ENCODE measurements at places on chromosomes 4 and X.

DNA sequence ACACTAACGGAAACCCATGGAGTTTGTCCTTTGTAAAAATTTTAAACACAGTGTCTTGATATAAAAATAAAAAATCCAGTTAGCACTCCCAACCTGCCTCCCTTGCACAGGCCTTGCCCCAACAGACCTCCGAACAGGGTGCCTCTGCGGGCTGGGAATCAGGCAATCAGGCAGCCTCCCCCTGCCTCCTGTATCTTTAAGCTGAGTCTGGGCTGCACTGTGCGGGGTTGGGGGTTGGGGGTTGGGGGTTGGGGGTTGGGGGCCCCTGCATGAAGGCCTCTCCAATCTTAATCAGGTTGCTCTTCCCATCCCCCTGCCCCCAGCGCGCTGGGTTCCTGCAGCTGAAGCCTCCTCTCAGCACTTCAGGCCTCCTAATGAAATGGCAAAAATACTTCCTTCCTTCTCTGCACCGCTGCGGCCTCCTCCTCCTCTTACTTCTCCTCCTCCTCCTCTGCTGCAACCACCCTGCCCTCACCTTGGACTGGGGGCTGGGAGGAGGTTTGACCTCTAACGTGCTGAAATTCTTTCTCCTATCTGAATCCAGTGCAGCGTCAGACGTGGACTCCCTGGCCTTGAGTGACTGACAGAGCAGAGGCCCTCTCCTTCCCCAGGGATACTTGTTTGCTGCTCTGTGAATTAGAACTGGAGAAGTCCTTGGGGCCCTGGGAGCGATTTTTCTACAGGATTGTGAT is 26.6 kb downstream of the NLGN3 start:
- DNase-seq = no peak

GRCh38 chr4:142435599-142436235 is 410.4 kb downstream of the INPP4B start:
- no peak for DNase-seq

DNA sequence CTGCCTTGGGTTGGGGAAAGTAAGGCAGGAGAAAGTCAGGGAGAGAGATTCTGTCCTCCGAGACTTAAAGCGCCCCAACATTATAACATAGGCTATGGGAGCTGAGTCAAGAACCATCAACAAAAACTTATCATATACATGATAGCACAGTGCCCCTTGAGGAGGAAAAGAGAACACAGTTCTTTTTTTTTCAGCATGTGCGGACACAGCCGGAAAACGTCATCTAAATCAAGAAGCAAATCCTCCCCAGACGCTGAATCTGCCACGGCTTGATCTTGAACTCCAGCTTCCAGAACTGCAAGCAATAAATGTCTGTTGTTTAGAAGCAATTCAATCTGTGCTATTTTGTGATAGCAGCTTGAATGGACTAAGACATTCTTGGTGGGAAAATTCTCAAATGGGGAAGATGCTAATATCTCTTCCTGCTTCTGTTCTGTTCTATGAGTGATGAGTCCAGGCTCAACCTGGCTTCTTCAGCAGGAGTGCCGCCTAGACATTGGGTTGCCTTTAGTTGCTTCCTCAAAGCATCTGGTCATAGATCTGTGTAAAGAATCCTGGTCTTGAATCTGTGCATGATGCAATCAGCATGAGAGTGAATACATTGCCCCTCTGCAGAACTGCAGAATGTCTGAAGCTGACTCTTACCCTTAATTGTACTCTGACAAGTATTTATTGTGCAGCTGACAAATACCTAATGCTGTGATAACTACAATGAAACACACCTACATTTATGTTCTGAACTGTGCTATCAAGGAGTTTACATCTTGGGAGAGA is 549.8 kb upstream of the PRKX start:
- no peak for DNase-seq

DNA sequence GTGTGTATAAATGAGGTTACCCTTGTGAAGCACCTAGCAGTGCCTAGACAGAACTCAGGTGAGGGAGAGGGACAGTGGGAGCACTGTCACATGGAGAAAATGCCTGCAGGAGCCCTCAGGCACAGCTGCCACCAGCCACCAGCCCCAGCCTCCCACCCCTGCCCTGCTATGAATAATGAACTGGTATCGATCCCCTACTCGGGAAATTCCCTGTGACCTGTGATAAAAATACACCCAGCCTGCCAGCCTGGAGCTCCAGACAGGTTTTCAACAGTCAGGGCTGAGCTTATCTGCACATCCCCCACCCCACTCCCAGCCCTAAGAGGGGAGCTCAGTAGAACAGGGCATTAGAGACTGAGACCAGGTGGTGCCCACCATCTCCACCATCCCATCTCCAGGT is 159.6 kb upstream of the PJA1 start:
- no peak for DNase-seq

- no peak for DNase-seq
Observed at GRCh38 chr4:101201421-101201820, 145.9 kb downstream of the PPP3CA start.

GRCh38 chrX:48508400-48509244 is at the start of gene PORCN:
PORCN (plus strand) TSS chrX:48508992; CDS start chrX:48509821, 829 bp downstream.
- DNase-seq = no peak

DNA sequence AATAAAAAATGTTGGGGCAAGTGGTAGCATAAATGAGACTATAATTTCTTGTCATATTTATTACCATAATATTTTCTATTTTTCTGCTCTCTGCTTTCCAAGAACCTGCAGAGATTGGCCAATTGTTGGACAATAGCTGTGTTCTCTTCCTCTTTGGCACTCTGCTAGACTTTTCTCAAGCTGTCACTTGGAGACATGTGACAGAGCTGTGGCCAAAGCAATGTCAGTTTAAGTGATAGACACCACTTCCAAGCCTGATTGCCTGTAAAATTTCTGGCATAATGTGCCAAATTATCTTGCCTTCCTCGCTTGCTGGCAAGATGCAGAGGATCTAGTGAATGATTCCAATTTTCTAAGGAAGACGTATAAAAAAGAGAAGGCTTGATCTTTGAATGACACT is 162.2 kb upstream of the NDST4 start:
- no peak for DNase-seq

DNA sequence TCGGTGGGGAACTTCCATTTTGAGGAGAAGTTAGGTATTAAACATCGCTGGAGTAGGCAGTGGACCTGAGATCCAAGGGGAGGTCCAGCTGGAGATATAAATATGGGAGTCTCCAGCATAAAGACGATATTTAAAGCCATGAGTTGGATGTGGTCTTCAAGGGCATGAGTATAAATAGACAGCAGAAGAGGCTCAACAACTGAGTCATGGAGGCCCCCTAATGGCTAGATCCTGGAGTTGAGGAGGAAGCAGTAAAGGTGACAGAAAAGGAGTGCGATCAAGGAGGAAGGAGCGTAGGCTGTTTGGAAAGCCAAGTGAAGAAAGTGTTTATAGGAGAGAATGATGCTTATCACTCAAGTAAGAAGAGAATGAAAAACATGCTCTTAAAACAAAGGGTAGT is 18.1 kb upstream of the APBB2 start:
- no peak for DNase-seq

- no peak for DNase-seq
Observed at GRCh38 chrX:49176421-49177326, 5.0 kb downstream of the PLP2 start.

- DNase-seq = no peak
Observed at GRCh38 chr4:34372815-34373214, 1871.5 kb downstream of the ARAP2 start.

DNA sequence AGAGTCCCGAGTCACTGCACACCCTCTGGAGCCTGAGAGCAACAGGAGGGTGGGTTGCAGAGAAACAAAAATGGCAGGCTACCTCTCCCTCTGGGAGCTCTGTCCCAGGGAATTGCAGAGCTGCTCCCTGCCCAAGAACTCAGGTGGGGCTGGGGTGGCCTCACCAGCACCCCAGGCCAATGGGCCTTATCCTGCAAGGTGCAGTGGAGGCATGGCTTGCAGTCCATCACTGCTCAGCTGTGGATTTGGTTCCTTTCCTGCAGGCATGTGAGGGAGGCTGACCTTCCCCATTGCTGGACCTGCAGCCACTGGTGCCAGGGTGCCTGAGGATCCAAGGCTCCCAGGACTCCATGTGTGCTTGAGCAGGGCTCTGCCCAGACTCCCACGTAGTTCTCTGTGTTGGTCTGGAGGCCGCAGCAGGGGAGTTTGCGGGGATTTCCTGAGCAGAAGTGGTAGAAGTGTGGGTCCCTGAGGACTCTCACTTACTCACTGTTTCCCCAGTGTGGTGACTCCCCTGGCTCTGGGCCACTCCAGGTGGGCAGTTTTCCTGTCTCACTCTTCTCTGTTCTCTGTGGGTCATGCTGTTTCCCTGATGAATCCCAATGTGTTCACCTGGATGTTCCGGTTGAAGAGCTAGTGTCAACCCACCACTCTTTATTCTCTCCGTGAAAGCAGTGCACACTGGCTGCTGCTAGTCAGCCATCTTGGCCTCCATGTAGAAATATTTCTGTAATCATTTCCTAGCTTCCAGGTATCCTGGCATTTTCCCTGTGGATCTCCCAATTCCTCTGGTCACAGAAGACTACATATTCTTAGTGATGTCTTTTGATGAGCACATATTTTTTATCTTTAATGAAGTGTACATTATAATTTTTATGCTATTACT is 82.3 kb downstream of the ARHGAP24 start:
- no peak for DNase-seq

GRCh38 chr4:52376132-52376704 is 282.9 kb downstream of the USP46 start:
- no peak for DNase-seq

DNA sequence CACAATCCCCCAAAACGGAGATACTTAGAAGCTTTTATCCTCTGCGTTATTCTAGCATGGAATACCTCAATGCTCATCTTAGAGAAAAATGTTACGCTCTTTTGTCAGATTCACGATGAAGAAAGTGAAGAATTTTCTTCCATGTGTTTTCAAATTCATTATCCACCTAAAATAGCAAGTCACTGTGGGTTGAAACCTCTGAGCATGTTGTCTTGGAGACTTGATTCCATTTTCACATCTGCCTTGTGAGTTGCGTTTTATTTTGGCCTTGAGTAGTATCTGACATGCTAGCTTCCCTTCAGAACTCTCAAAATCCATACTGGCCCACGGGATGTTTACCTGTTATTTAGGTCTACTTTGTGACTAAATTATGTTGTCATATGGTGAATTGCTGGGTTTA is 66.3 kb downstream of the C4orf46 start:
- DNase-seq = no peak

- no peak for DNase-seq
Observed at GRCh38 chr4:1683736-1684505, at the start of gene FAM53A. FAM53A (minus strand) TSS chr4:1684313; CDS start chr4:1668741, 15,572 bp downstream.

GRCh38 chrX:18927558-18927957 is 56.4 kb downstream of the PHKA2 start:
- DNase-seq = no peak

- DNase-seq = no peak
Observed at GRCh38 chrX:18668071-18668835, 3.7 kb downstream of the RS1 start.

GRCh38 chrX:47283015-47283771 is 50.4 kb downstream of the USP11 start:
- DNase-seq = no peak

DNA sequence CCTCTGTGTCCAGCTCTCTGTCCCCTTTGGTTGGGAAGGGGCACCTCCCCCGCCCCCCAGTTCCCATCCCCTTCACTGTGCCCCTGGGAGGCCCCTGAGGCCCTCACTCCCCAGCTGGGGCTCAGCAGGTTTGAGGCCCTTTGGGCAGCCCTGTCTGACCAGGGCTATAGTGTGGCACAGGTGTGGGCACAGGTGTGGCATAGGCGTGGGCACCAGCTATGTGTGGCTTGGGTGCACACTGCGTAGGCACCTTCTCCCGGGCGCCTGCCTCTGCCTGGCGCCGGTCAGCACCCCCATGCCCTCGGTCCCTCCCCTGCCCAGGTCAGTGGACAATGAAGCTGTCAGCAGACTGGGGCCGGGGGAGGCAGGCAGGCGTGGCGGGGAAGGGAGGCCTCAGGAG is 7.5 kb upstream of the FGFR3 start:
- no peak for DNase-seq

- DNase-seq = no peak
Observed at GRCh38 chr4:112172180-112172579, 26.9 kb downstream of the FAM241A start.

DNA sequence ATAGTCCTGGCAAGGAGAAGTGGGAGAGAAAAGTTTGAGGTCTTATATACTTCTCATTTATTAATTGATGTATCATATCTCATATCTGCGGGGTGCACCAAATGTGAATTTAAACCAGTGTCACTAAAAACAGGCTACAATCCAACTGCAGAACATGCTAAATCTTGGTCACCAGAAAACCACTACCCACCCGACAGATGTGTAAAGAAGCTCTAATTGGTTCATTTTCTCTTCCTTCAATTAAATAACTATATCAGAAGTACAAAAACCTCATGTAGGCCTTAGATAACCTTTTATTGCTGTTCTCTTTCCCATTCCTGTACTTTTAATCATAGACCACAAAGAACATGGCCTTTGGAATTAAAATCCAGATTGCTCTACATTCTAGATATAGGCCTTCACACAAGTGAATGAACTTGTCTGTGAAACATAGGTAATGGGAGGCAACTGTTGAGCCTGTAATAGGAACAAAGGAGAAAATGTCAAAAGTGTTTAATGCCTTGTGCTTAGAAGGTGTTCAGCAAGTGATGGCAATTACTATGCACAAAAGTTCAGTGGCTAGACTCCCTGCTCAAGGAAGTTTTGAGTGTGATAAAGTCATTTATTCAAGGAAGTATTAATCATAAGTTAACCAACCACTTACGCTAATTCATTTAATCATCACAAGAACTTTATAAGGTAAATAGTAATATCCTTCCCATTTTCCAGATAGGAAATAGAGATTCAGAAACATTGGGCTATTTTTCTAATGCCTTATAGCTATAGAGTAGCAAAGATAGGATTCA is 425.6 kb downstream of the INPP4B start:
- no peak for DNase-seq

DNA sequence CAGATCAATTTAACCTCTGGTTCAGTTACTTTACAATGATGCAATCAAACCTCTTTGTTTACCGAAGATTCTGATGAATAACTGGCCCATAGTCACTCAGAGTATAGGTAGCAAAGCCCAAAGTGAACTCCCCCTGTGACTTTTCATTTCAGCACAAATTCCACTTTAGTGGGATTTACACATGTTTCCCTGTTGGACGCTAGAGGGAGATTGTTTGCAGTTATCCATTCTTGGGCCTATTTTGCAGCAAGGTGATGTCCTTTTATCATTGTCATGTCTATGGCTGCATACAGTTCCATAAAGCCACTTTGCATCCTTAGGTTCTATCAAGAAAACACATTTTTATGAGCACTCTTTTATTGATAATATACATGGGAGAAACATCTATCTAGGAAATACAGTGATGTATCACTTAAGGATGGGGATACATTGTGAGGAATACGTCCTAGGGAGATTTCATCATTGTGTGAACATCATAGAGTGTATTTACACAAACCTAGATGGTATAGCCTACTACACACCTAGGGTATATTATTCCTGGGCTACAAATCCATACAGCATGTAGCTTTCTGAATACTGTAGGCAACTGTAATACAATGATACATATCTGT is 14.5 kb upstream of the DKK2 start:
- no peak for DNase-seq

DNA sequence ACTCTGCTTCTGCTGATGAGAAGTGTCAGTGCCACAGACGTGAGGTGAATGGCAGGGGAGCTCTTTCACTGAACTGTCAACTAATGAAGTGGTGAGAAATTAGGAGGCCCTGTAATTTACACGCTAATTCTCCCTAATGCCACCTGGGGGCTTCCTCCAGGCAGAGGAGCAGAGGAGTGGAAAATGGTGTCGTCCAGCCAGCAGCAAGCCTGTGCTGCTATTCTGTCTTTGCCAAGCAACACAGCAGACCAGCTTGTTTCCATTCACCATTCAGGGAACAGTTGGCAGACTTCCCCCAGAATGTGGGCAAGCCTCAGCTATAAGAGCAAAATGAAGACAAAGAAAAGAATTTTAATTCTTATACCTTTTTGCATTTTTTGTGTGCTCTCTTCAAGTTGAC is 245.2 kb upstream of the TET2 start:
- no peak for DNase-seq

All from cortex of kidney (tissue), 1 donor.